ENCODE measurements at places on chromosomes 12 and 14. TPM values are rescaled to one million over a fixed set of nuclear protein-coding genes. Genes with fewer than 3 reads are reported as not detected.

DNA sequence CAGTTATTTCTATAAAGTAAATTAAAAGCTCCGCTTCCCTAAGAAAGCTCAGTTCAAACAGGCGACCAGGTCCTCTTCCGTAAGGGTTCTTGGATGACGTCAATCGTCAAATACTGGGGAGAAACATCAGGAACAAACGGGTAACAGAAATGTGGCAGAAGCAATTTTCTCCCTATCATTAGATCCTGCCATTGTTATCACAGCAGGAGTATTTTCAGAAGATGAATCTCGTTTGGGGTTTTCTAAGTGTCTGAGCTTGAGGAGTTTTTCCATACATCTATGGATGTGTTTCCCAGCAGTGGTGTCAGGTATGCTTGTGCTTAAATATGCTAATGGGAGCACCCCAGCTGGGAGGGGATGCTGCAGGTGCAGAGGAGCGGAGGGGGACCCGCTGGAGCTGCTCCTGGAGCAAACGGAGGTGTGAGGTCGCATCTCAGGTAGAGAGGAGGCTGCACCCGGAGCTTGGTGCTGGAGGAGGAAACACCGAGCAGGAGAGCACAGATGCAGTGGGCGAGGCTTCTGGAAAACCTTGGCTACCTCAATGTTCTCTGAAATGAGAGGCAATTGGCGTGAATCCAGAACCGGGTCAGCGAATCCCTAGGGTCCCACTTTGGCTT is 795.5 kb downstream of the AACS start:
- no peak for DNase-seq

- no peak for DNase-seq
Measured at GRCh38 chr14:78345131-78345744, 175.1 kb downstream of the NRXN3 start.

- DNase-seq, result no peak
Measured at GRCh38 chr14:44420226-44420625, 86.9 kb downstream of the FSCB start.

The RNF212B gene
- polyA plus RNA-seq, result 2.3 TPM

The IFI27L1 gene
- polyA plus RNA-seq, result 27.6 TPM

Measured in renal pelvis (tissue), 12 donors.